AG04450 (cell line): ENCODE measurements at places on chromosomes 13 and 19. TPM values are rescaled to one million over a fixed set of nuclear protein-coding genes. Genes with fewer than 3 reads are reported as not detected.

DNA sequence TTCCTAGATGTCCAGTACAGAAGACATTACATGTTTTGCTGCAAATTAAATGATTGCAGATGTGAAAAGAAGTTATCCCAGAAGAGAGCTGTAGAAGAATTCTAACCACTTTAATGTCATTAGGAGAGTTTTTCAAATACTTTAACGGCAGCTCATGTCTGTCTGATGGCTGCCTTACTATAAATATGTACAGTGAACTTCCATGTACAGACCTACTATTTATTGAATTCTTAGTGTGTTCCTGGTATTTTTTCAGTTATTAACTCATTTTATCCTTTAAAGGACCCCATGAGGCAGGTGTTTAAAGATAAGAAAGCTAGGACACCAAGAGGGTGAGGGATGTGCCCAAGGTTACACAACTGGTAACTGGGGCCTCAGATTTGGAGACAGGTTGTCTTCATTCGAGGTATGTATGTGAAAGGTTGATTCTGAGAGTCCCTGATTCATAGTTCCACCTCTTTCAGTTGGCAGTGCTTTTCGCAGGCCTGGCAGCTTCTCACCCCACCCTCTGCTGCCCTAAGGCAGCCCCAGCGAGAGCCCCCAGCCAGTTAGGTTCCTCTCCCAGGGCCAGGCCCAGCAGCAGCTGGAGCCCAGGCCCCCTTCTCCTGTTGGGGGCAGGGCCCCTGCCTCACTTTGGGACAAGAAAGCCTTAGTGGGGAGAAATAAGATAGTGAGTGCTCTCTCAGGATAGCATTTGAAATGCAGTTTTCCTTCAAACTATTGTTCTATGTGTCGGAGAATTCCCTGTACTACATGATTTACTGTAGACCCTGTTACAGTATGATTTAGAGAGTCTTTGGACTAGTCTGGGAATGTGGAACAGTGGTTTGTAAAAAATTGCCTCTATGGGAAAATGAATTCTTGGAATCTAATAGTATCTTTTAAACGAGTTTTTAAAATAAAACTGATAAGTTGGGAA is 67.7 kb upstream of the TEX29 start:
- no peak for DNase-seq

DNA sequence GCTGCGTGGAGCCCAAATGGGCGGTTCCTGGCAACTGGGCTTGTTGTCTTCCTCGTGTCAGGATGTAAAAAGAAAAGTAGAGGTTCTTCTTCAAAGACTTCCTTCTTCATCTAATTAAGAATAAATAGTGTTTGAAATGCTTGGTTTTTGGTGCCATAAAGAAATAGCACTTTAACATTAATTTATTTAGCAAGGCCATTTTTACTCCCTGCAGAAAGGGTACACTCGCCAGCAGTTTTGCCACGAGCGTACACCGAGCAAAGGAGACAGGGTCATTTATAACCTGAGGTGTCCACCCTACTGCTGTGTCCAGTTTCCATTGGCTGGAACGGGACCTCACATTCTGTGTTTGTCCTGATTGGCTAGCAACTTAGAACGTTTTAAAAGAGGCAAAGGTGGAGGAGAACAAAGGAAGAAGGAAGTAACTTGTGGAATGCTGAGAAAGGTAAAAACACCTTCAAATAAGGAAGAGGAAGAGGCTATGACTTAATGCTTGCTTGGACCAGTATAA is 21.8 kb upstream of the OR10H1 start:
- DNase-seq, result no peak

- no peak for DNase-seq
Measured at GRCh38 chr13:80923907-80924306, 583.0 kb upstream of the SPRY2 start.

- DNase-seq, result no peak
Measured at GRCh38 chr13:50334944-50335343, 319.7 kb downstream of the KCNRG start.

- DNase-seq, result no peak
Measured at GRCh38 chr13:28136916-28137315, 1.4 kb upstream of the PAN3 start.

GRCh38 chr19:18514800-18515682 is 6.8 kb downstream of the ELL start:
- DNase-seq, result no peak

DNA sequence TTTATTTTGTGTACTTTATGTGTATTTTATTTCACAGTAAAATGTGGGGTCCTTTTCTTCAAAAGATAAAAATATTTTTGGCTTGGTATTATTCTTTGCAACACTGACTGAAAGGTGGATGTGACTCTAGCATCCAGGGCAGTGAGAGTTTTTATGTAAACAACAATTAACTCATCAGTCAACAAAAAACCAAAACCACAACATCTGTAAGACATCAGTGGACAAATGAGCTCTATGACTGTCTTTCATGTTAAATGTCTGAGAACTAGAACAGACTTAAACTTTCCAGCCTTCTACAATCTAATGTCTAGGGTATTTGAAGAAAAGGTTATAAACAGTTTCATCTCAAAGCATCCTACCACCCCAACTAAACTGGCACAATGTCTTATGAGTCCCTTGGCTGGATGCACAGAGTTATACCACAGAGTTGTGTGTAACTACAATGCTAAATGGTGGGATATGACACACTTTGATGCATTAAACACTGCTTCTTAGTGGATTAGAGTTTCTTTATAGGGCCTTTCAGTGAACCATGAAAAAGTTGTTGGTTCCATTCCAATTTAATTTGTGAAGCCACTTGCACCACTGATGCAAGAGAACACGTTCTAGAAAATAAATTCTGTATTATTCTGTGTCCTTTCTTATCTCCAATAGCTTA is 544.2 kb upstream of the KLF12 start:
- no peak for DNase-seq

Gene CRTC1
- polyA plus RNA-seq, result 1.0 and 1.4 TPM in 2 replicates

Gene NOVA2
- polyA plus RNA-seq, result 0.02 TPM in 1 of 2 replicates, not detected in the other

Gene FCAR
- polyA plus RNA-seq, result not detected in 2 replicates

Gene HMGB1
- polyA plus RNA-seq, result 186 and 223 TPM in 2 replicates
